Stimulated activated CD4-positive, alpha-beta T cell treated with anti-CD3 and anti-CD28 coated beads, TNF-alpha, amount 100 ng/mL, for 1 hour (primary cell): ENCODE measurements at places on chromosomes 4 and X.

- DNase-seq: no peak
Observed at GRCh38 chr4:29320947-29321620, 1399.1 kb upstream of the PCDH7 start.

DNA sequence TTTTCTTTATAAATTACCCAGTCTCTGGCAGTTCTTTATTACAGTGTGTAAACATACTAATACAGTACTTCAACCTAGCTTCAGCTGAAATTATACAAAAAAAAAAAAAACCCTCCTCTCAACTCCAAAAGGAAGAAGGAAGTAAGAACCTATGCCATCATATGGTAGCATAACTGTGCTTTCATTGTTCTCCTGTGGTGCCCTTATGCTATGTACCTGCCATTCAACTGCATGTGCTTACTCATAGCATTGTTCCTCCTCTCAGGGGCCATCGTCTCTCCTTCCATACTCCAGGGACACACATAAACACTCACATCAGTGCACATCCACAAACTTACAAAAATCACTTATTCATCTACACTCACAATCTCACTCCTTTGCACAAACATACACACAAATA, 470.1 kb upstream of the HS3ST1 start:
- no peak for DNase-seq

DNA sequence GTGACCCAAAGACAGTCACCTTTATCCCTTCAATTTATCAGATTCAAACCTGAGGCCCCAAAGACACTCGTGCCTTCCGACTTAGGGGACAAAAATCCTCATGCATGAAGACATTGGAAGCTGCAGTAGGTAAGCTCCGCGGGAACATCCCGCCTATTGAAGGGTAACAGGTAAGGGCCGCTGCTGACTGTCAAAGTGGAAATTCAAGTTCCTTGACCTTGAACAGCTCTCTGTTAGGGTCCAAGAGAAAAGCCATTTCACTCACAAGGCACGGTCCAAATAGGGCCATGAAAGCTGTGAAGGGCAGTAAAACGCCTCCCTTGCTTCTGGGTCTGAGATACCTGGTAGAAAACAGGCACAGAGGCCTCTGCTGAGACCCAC, 34.2 kb downstream of the CCDC149 start:
- no peak for DNase-seq

DNA sequence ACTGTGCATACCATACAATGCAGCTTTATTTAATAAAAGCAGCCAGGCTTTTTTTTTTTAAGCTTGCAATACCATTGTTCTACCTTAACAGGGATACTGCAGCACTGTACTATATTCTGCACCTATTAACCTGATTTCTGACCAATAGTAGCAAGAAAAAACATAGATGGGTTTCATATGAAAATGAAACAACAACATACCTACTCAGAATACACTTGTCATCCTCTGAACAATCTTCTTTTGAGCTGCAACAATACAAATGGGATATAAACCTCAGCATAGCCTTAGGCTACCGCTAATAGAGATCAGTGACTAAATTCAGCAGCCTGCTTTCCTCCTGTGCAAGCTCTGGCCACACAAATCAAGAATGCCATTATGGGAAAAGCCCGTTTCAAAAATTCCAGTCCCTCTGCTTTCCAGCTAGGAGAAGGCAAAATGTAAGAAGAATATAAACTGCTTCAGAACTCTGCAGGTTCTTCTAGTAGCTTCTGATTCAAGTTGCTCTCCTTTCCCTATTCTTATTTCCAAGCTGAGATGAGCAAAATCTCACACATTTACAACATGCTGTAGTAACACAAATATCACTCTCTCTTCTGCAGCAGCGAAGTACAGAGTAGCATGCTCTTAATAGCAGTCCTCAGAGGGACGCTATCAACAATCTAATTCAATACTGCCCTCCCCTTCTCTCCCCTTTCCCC, 143.4 kb downstream of the KLHL13 start:
- DNase-seq: no peak

DNA sequence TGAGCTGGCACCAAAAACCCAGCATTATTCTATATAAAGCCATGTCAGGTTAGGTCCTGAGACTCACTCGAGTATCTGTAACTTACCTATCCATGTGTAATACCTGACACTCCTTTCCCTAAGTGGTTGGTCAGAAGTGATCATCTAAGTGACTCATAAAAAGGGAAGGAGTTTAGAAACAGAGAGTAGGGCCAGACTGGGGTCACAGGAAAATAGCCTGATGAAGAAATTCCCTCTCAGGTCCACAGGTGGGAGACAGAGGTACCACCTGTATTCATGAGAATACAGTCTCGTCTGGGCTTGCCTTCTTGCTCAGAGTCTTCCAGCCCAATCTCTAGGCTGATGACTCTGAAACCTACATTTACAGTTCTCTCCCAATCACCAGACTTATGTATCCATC, 161.8 kb upstream of the MAP3K15 start:
- no peak for DNase-seq

DNA sequence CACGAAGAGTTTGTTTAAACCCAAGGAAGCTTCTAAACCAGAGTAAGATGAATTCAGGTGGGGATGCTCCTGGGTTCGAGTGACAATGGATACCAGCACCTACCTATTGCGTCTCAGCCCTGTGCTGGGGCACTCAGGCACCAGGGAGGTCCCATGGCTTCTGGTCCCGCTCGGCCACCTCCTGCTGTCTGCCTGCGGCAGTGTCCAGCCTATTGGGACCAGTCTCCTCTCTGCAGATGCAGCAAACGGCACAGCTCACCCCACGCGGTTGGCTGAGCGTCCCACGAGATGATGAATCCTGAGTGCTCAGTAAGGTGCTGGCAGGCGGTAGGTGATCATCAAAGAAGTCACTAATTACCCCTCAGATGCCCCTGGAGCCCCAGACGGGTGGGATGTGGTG, 75.2 kb downstream of the ACOX3 start:
- DNase-seq: no peak

GRCh38 chr4:152920768-152921167, 15.4 kb upstream of the FHDC1 start:
- DNase-seq: no peak

DNA sequence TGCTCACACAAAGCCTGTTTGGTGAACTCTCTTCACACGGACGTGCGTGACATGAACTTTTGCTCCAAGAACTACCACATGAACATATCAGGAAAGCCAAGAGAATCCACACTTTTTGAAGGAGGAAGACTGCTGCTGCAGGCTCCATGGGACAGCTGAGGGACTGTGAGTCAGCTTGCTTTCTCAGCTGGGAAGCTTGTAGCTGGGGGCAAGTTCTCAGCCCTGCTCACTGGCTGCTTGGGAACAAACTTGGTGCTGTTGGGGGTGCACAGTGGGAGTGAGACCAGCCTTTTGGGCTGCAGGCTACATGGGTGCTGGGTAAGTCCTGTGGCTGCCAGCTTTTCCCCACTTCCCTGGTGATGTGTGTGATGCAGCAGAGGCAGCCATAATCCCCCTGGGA, 123.9 kb downstream of the ATP8A1 start:
- DNase-seq: no peak

GRCh38 chr4:36402008-36402758, 120.8 kb downstream of the DTHD1 start:
- no peak for DNase-seq

DNA sequence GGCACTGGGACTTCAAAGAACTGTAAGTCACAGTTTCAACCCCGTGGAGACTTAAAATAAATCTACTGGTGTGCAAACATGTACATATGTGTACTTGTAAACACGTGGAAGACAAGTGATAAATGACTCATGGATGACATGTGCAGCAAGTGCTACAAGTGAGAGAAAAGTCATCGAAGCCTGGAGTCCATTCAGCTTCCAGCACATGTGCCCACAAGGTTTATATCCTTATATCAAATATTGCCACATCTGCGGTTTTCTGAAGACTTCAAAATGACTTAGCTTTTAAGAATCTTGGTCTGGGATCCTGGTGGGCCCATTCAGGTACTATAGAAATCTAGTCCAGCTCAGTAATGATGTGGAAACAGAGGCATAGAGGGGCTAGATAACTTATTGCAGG, 33.0 kb upstream of the TTC29 start:
- DNase-seq: no peak

DNA sequence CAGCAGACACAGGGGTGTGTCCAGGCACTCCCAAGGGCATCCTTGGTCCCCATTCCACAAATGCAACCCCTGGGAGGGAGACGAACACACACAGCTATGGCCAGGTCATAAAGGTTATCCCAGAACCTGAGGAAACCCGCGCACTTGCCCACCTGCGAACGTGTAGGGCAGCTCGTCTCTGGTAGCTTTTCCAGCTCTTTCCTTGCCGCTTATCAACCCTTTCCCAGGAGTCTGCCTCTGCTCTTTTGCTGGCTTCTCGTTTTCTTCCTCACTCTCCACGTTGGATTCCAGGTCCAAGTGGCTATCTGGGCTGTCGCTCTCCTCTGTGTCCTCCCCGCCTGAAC, 13.5 kb downstream of the NOP14 start:
- no peak for DNase-seq

DNA sequence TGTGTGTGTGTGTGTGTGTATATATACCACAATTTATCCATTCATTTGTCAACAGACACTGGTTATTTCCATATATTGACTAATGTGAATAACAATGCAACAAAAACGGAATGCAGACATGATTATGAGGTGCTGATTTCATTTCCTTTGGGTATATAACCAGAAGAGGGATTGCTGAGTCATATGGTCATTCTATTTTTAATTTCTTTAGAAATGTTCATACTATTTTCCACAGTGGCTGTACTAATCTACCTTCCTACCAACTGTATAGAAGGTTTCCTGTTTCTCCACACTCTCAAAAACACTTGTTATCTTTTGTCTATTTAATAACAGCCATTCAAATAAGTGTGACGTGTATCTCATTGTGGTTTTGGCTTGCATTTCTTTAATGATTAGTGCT, 269.9 kb downstream of the OPHN1 start:
- no peak for DNase-seq

- DNase-seq: no peak
Observed at GRCh38 chr4:4730249-4730648, 129.2 kb upstream of the MSX1 start.
